Natural killer cell (primary cell): ENCODE measurements at places on chromosomes 1 and 21. TPM values are rescaled to one million over a fixed set of nuclear protein-coding genes. Genes with fewer than 3 reads are reported as not detected.

GRCh38 chr1:217196616-217197015, 434.3 kb downstream of the GPATCH2 start:
- no peaks in the 10 kb centered on the region for H3K36me3 ChIP-seq
- H3K4me3 ChIP-seq, result no peak overlapping the region
- no peaks in the 10 kb centered on the region for H3K27me3 ChIP-seq
- DNase-seq, result no peak
- H3K27ac ChIP-seq, result no peak overlapping the region

DNA sequence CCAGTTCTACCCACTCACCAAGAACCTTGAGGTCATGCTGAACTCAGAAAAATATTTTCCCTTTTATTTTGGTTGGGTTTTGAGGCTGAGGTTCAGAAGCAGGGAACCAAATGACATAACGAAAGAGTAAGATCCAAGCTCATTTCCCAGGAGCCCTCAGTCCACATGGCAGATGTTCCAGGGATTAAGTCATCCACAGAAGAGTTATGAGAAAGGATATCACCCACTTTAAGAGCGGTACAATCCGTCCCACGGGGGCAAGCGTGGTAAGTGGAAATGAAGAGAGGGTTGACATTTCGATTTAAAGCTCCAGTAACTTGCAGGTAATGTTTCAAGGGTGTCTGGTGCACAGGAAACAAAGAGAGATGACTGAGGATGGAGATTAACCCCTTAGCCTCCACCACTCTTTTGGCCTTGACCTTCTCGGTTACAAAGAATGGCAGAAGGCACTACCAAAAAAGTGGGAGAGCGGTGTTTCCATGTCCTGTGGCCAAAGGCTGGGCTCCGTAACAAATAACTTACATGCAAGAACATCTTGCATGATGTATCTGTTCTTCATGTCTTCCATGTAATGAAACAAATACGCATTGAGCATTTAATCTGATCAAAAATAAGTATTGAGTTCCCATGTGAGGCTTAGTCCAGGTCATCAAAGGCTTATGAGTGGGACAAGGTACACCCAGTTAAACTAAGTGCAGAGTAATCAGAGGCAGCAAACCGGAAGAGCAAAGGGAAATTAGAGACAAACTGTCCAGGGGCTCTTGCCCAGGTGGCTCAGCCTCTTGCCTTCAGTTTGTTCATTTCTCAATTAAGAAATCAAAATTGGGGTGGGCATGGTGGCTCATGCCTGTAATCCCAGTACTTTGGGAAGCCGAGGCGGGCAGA, 241.4 kb downstream of the TOMM20 start:
- no peak overlapping the region for H3K27ac ChIP-seq
- DNase-seq, result no peak
- no peaks in the 10 kb centered on the region for H3K36me3 ChIP-seq
- no peaks in the 10 kb centered on the region for H3K27me3 ChIP-seq
- H3K4me1 ChIP-seq, result no peaks in the 10 kb centered on the region

Gene NGF
- not detected for total RNA-seq

- no peak overlapping the region for H3K4me3 ChIP-seq
- no peaks in the 10 kb centered on the region for H3K4me1 ChIP-seq
- no peaks in the 10 kb centered on the region for H3K27me3 ChIP-seq
These were observed 327.3 kb upstream of the SGIP1 start for GRCh38 chr1:66206563-66207144.

- DNase-seq, result peak; percentile 87
- peaks cover 27% of the 10 kb centered on the region for H3K27me3 ChIP-seq
- peaks cover 19% of the 10 kb centered on the region for H3K4me1 ChIP-seq
- H3K4me3 ChIP-seq, result peak within 1 kb of the TSS; percentile 44
- no peaks in the 10 kb centered on the region for H3K36me3 ChIP-seq
These were observed at the start of gene SUSD4 for GRCh38 chr1:223363856-223364684. SUSD4 (minus strand) TSS chr1:223364176; CDS start chr1:223363425, 751 bp downstream.

DNA sequence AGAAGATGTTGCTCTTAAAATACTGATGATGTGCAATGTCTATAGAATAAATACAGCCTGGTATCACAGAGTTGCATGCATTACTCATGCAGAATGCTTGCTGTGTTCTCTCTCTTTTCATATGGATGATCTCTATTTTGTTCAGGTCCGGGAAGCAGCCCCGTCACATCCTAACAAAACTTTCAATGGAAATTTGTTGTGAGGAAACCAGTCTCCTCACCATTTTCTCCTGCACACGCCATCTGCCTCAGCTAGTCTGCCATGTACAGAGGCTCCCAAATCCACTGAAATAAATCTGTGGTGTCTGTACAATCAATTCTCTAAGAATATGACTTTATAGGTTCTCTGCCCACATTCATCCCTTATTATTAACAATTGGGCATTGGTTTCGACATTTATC, 42.4 kb downstream of the DAB1 start:
- H3K4me3 ChIP-seq, result no peak overlapping the region
- no peaks in the 10 kb centered on the region for H3K27me3 ChIP-seq
- H3K4me1 ChIP-seq, result no peaks in the 10 kb centered on the region
- H3K27ac ChIP-seq, result no peak overlapping the region
- DNase-seq, result no peak
- no peaks in the 10 kb centered on the region for H3K36me3 ChIP-seq

DNA sequence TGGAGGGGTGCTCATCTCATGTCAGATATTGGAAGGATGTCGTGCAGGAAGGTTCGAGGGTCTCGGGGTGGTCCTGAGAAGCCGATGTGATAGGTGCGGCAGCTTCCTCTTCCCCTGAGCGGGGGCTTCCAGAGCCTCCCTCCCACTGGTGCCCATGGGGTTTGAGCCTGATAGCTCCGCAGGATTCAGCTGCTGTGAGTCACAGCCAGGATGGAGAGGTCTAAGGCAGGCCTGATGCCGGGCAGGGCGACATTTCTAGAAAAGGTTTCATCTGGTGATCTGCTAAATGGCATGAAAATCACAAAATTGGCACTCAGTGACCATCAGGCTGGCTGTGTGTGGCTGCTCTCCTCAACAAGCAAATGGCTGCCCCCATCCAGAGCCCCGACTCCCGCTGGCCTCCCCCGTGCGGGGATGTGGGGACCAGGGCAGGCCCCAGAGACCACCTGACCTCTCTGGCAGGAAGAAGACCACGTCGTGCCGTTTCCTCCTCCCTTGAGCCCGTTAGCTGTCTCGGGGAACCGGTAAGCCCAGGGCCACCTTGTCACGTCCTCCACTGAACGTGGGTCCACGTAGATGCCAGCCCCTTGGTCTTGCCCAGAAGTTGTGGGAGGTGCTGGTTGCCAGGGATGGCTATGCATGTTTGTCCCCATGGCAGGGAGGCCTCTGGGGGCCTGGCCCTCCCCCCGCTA, 66.1 kb downstream of the SKI start:
- no peak overlapping the region for H3K27ac ChIP-seq
- H3K27me3 ChIP-seq, result no peaks in the 10 kb centered on the region
